ENCODE measurements at places on chromosomes 3 and 15.

- no peak for DNase-seq
Measured at GRCh38 chr3:102165367-102165766, 269.4 kb upstream of the ZPLD1 start.

DNA sequence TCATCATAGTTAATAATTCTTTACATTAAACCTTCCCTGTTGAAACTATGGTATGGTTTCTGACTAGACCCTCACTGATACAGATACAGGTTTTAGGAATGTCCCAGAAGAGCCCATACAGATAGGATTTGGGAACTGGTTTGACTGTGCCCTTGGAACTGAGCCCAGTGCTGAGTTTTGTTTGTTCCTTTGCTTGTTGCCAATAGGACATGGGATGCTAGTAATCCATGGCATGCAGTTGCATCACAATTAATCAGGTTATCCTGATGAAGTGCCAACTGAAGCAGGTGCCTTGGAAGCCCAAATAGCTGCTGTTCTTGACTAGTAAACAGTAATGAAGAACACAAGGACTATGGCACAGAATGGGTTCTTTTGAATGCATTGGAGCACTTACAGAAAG is 230.6 kb downstream of the NEK10 start:
- no peak for DNase-seq

GRCh38 chr3:30156586-30157498 is 449.6 kb upstream of the TGFBR2 start:
- no peak for DNase-seq

- DNase-seq: no peak
Measured at GRCh38 chr3:173770011-173770410, 372.5 kb downstream of the NLGN1 start.

DNA sequence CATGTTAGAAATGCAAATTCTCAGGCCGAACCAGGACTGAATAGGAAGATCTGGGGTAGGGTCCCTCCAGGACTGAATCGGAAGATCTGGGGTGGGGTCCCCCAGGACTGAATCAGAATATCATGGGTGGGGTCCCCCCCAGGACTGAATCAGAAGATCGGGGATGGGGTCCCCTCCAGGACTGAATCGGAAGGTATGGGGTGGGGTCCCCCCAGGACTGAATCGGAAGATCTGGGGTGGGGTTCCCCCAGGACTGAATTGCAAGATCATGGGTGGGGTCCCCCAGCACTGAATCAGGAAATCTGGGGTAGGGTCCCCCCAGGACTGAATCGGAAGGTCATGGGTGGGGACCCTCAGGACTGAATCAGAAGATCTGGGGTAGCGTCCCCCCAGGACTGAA is 48.2 kb upstream of the TNK2 start:
- DNase-seq: no peak

DNA sequence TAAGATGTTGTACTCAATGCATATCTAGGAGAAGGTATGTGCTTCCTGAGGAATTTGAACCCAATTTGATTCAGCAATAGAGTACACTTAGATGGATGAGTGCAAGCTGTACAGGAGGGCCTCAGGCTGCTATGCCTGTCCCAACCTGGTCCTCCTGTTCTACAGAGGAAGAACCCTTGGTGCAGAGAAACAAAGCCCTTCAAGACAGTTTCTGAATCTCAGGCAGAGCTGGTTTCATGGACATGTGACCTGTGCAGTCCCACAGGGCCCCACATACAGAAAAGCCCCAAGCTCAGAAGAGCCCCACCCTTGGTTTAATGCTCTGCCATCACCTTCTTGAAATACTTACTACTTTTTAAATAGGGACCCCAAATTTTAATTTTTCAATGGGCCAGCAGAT is 15.3 kb downstream of the FOXP1 start:
- DNase-seq: no peak

GRCh38 chr3:52277972-52278509 is 408 bp downstream of the WDR82 start:
- peak; percentile 89 for DNase-seq

GRCh38 chr15:40737048-40737447 is 18.0 kb downstream of the RMDN3 start:
- DNase-seq: no peak

DNA sequence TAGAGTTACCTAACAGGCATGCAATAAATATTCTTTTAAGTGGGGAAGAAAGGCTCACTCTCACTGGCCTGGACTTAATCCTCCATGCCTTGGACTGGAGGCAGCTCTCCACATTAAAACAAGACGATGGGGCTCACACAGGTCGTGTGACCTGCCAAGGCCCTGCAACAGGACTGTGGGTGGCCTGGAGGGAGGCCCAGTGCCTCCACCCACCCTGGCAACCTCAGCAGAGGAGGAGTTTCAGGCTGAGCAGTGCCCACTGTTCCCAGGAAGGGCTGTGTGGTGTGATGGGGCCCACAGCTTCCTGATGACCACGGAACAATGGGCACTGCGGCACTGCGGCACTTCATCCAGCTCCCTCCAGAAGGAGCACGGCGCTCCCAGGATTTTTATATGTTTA is 5.5 kb downstream of the UROC1 start:
- DNase-seq: no peak

DNA sequence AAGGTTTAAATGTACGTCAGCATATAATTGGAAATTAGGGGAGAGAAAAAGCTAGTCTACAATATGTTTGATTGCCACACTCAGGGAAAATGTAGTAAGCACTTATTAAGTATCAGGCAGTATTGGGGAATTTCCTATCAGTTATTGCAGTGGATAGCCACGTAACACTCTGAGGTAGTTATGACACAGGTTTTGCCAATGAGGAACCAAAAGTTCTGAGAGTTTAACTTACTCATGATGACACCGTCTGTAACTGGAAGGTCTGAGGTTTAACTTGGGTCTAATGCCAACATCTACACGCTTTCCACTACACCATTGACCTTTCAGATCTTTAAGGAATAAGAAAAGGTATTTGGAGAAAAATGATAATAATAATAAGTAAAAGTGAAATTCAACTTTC is 89.5 kb downstream of the ZMAT3 start:
- no peak for DNase-seq

GRCh38 chr15:69141833-69142232 is 18.6 kb upstream of the GLCE start:
- no peak for DNase-seq

- DNase-seq: no peak
Measured at GRCh38 chr3:143810166-143810952, 37.9 kb downstream of the SLC9A9 start.

- no peak for DNase-seq
Measured at GRCh38 chr3:174442302-174442682, 416.8 kb upstream of the NAALADL2 start.

DNA sequence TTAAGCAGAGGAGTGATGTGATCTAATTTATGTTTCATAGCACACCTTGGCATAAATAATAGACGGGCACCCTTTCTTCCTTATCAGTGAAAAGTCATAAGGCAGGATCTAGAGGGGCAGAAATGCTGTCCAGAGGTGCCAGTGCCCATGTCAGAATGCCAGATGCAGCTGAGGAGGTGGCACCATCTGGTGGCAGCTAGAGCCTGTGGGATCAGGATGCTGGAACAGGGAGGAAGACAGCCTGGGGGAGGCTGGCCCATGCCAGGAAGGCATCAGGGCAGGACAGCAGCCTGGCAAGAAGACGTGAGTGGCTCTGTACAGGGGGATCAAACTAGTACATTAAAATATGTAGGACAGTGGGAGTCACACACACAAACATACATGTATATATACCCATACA is 16.5 kb downstream of the MYH15 start:
- DNase-seq: no peak

DNA sequence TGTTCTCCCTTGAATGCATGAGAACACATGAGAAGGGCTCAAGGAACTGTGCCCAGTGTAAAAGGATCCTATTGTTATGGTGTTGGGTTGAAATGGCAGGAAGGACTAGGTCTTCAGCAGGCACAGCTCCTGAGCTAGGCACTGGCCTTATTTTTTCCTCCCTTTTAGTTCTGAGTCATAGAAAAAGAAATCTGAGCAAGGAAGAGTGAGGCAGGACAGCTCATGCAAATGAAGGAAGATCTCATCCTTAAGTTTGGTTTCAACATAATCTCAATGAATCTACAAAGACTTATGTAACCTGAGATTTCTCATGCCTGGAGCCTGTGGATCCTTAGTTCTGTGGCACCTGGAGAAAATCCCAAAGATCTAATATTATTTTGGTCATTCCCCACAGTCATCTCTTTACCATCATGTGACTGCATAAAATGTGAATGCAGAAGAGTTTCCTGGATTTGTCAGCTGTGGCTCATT is 188.6 kb upstream of the TBL1XR1 start:
- no peak for DNase-seq

DNA sequence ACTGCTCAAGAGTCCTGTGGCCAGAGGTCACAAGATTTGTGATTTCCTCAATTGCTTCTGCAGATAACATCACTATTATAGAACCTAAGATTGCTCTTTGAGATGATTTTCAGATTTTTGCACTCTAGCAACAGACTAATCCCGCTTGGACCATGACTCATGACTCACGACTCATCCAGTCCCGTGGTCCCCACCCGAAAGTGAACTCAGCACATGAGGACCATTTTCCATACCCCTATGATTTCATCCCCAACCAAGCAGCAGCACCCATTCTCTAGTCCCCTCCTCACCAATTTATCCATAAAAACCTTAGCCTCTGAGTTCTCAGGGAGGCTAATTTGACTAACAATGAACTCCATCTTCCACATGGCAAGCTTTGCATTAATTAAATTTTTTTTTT is 106.3 kb upstream of the ALCAM start:
- no peak for DNase-seq

GRCh38 chr3:132972333-132972732 is 65.9 kb upstream of the TMEM108 start:
- DNase-seq: no peak

DNA sequence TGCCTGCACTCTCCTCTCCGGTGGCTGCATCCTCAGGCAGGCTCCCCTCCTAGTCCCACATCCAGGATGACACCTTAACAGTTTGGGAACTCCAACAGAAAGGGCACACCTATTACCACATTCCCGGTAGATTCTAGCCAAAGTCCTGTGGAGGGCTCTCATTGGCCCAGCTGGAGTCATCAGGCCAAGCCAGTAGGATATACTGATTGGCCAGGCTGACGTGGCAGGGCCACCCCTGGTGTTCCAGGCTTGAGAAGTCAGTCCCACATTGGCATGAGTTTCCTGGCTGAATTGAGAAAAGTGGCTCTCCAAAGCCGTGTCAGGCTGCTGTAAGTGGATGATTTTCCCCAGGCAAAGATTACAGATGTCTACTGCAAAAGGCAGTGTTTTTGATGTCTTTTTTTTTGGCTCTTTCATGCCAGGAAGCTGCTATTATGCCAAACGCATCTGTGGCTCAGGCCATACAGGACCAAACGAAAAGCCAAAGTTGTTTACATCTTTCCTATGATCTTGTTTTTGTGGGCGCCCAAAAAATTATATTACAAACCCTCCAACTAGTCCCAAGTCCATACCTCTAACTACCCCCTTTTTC is 6.6 kb upstream of the BLM start:
- no peak for DNase-seq

Data from eye (tissue), 1 donor.